ENCODE measurements at places on chromosomes 6 and 20.

- H3K27ac ChIP-seq = no peak overlapping the region
- no peaks in the 10 kb centered on the region for H3K4me1 ChIP-seq
- H3K4me3 ChIP-seq = no peak overlapping the region
- peaks cover 18% of the 10 kb centered on the region for H3K27me3 ChIP-seq
Measured at GRCh38 chr6:50585441-50586330, 127.6 kb upstream of the TFAP2D start.

DNA sequence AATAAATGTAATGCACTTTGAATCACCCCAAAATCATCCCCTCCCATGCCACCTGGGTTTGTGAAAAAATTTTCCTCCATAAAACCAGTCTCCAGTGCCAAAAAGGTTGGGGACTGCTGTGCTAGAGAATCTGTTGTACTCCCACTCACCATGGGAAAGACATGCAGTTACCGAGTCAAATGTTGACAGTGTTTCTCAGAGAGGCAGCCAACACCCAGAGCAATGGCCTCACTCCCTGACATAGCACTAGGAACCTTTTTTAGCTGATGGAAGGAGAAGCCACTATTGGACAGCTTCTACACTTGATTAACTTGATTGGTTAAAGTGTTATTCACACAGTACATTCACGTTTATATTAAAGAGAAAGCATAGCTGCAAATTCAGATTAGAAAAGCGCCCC, 59.8 kb upstream of the MANEA start:
- H3K4me3 ChIP-seq = no peak overlapping the region
- H3K36me3 ChIP-seq = no peaks in the 10 kb centered on the region
- no peak for DNase-seq
- H3K4me1 ChIP-seq = no peaks in the 10 kb centered on the region

DNA sequence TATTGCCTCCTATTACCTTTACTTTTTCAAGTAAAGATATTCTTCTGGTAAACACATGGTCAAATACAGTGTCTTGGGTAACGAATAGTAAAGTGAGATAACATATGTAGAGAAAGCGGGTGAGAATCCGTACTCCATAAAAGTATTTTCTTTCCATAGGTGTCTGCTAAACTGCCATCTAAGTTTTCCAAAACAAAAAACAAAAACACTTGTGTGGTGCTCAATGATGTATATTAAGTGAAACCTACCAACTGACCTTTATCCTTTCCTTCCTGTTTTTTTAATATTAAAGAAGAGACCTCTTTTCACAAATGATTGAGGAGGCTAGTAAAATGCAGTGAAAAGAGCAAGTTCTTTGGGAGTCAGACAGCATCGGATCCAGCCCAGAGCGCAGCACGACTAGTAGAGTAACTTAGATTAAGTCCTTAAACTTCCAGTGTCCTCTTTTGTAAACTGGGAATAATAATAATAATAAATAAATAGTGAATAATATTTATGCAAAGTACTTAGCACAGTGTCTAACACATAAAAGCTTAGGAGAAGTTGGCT, 437 bp upstream of the CDKAL1 start:
- H3K4me1 ChIP-seq = peaks cover 23% of the 10 kb centered on the region
- DNase-seq = no peak
- H3K36me3 ChIP-seq = peaks cover 4% of the 10 kb centered on the region
- no peaks in the 10 kb centered on the region for H3K27me3 ChIP-seq
- peak overlapping the region; percentile 97 for H3K27ac ChIP-seq
- peak overlapping the region; percentile 97 for H3K4me3 ChIP-seq

DNA sequence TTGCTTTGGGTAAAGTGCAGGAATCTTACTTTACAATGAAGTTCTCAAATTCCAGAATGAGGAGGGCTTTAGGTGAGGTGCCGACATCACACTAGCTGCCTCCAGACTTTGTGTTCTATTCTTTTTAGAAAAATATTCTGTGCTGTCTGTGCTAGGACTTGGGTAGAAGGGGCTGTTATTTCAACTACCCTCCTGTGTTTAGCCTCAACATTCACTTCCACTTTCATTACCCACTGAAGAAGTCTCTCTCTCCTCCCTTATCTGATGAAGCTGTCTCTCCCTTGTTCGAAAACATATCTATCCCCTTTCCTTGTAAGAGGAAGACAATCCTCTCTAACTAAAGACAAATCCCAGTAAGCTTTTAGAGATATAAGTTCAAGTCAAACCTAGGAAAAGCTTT, 25.0 kb upstream of the BRPF3 start:
- no peaks in the 10 kb centered on the region for H3K27me3 ChIP-seq
- DNase-seq = no peak
- no peak overlapping the region for H3K27ac ChIP-seq
- peaks cover 2% of the 10 kb centered on the region for H3K36me3 ChIP-seq

- peak overlapping the region; percentile 89 for H3K27ac ChIP-seq
- peaks cover 19% of the 10 kb centered on the region for H3K36me3 ChIP-seq
- H3K27me3 ChIP-seq = no peaks in the 10 kb centered on the region
- H3K4me3 ChIP-seq = peak overlapping the region; percentile 42
Measured at GRCh38 chr6:151209071-151209831, 30.5 kb upstream of the AKAP12 start.

DNA sequence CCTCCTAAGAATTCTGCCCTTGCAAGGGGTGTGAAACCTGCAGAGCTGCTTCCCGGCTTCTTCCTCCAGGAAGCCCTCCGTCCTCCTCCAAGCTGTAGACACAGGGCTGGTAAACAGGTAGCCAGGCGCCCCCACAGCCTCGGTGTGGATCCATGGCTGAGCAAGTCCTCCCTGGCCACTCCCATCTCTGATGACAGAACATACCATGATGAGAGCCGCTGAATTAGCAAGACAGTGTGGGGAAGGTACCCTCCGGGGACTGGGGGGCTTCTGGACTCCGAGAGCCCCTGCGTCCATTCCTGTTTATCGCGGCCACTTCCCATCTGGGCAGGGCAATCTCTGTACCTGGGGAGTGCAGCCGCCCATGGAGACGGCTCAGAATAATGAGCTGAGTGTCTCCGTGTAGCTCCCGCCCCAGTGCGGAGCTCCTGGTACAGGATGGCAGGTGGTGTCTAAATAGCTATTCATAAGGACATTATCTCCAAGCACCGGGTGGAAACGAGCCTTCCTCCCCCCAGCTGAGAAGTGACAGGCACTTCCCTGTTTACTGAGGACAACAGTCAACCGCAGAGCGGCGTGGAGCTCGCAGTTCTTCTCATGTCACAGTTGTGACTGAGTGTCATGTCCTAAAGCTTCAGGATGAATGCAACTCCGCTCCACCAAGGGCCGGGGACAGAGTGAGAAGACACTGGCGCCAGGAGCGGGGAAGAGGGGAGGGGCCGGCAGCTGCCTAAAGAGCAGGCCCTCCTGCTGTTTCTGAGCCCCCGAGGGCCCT, 22.7 kb upstream of the NTSR1 start:
- no peak overlapping the region for H3K27ac ChIP-seq
- no peaks in the 10 kb centered on the region for H3K36me3 ChIP-seq
- H3K27me3 ChIP-seq = peaks cover 23% of the 10 kb centered on the region
- H3K4me3 ChIP-seq = no peak overlapping the region
- no peak for DNase-seq

GRCh38 chr20:41938353-41938752, 320.2 kb upstream of the CHD6 start:
- H3K36me3 ChIP-seq = no peaks in the 10 kb centered on the region
- no peak for DNase-seq
- H3K27me3 ChIP-seq = peaks cover 18% of the 10 kb centered on the region

GRCh38 chr6:158552055-158552795, 7.7 kb upstream of the TMEM181 start:
- no peak for DNase-seq
- H3K4me3 ChIP-seq = no peak overlapping the region
- H3K27me3 ChIP-seq = no peaks in the 10 kb centered on the region
- no peak overlapping the region for H3K27ac ChIP-seq
- H3K36me3 ChIP-seq = no peaks in the 10 kb centered on the region
- H3K4me1 ChIP-seq = peaks cover 5% of the 10 kb centered on the region

GRCh38 chr6:43061861-43062260, 2.4 kb downstream of the KLC4 start:
- peaks cover 29% of the 10 kb centered on the region for H3K36me3 ChIP-seq
- H3K4me3 ChIP-seq = peak overlapping the region; percentile 98
- peaks cover 28% of the 10 kb centered on the region for H3K4me1 ChIP-seq
- H3K27me3 ChIP-seq = no peaks in the 10 kb centered on the region
- DNase-seq = no peak
- peak overlapping the region; percentile 24 for H3K27ac ChIP-seq

DNA sequence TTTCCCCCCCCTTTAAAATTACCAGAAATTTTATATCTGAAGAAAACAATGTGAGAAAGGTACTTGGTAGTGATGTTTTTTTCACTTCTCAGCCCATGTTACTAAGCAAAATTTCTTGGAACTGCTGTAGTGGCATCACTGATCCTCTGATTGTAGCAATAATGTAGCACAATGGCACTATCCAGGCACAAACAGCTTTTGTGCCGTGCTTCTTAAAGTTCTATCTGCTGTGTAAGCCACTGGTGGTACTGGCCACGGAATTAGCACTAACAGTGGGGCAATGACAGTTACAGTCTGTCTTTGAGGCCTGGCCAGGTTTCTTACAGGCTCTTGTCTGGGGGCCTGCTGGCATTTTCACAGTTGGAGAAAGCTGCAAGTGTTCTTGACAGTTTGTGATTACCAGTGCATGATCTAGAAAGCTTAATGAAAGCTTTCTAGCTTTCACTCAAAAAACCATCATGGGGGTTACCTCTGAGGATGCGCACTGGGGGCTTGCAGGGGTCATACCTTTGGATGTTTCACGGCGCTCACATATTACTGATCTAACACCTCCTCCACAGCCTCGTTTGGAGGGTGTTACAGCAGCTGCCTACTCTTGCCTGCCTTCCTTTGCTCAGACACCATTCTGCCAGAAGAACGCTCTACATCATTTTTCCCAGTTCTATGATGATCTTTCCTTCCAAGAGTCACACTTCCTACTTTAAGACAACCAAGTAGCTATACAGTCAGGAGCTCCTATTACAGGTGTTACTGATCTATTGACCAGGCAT, 58.4 kb upstream of the ARMH2 start:
- H3K27me3 ChIP-seq = no peaks in the 10 kb centered on the region
- no peak for DNase-seq
- no peak overlapping the region for H3K4me3 ChIP-seq

GRCh38 chr6:6610031-6610591, 21.6 kb downstream of the LY86 start:
- peaks cover 12% of the 10 kb centered on the region for H3K4me1 ChIP-seq
- peaks cover 2% of the 10 kb centered on the region for H3K27me3 ChIP-seq
- no peak overlapping the region for H3K4me3 ChIP-seq

- H3K27me3 ChIP-seq = peaks cover under 1% of the 10 kb centered on the region
- no peak overlapping the region for H3K4me3 ChIP-seq
- DNase-seq = no peak
- H3K36me3 ChIP-seq = no peaks in the 10 kb centered on the region
Measured at GRCh38 chr6:74731931-74732330, 473.9 kb downstream of the COL12A1 start.

Data from mesothelial cell of epicardium (in vitro differentiated cells).